NCI-H446 treated with DMSO at 0.1 percent for 48 hours (cell line): ENCODE measurements at places on chromosomes 3 and 15.

GRCh38 chr15:78398076-78398825, 39.8 kb upstream of the IREB2 start:
- no peak for DNase-seq

- DNase-seq: no peak
Measured at GRCh38 chr15:56877255-56877970, 41.0 kb upstream of the TCF12 start.

DNA sequence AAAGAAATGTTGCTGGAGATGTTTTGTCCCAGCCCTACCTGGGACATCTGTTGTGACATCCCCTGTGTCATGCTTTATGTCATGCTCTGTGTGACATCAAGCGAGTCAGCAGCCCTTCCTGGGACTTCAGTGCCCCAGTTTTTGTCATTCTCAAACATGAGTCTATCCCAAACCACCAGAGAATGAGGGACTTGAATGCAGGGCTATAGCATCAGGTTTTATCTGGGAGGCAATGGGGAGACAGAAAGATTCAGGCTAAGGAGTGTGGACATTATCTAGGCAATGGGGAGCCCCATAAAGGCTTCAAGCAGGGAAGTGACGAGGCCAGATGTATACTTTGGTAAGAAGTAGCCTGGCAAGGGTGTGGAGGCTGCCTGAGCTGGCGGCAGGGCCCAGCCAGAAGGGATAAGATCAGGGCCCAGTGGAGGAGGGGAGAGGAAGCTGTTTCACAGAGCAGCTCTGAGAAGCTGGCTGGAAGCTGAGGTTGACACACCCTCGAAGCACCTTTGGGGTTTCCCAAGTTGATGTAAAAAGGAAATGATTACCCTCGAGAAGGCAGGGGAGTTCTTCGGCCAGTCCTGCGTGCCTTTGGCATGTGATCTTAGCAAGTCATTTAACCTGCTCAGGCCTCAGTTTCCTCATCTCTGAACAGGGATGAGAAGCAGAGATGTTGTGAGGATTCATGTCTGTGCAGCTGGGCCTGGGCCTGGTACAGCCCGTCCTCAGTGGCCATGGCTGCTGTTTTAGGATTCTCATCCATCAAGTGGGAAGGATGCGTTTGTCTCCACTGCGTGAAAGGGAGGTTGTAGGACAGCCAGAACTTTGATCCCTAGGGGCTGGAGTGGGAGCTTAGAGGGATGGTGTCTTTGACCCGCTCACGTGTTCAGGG, 34.3 kb downstream of the IRAK2 start:
- no peak for DNase-seq

DNA sequence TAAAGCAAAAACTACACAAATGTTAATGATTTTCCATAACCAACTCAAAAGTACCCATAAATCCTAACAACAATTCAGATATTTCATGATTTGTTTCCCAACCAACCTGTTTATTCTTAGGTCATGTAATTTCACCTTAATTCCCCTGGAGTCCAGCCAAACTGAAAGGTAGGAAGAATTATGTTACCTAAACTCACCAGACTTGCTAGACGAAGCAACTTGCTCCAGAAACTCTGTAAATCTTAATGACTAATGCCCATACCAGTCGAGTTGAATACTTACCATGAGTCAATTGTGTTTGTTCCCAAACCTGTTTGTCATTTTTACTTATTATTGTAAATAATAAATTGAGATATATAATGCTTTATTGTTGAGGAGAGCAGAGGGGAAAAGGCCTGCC, 1030.0 kb downstream of the TBL1XR1 start:
- DNase-seq: no peak

- no peak for DNase-seq
Measured at GRCh38 chr15:80721476-80721875, 26.4 kb downstream of the ABHD17C start.

- no peak for DNase-seq
Measured at GRCh38 chr15:40436116-40436891, 4.4 kb upstream of the BAHD1 start.

GRCh38 chr3:117602058-117602644, 892.6 kb downstream of the TUSC7 start:
- DNase-seq: no peak

GRCh38 chr15:56678571-56678970, 54.7 kb downstream of the ZNF280D start:
- DNase-seq: no peak

GRCh38 chr15:83959477-83959876, 276.1 kb upstream of the GOLGA6L4 start:
- DNase-seq: no peak

GRCh38 chr15:30924353-30924752, 20.6 kb downstream of the FAN1 start:
- DNase-seq: no peak
